ENCODE measurements at places on chromosomes 5 and 9. TPM values are rescaled to one million over a fixed set of nuclear protein-coding genes. Genes with fewer than 3 reads are reported as not detected.

The ENTREP1 gene
- total RNA-seq, result 7.9 TPM

The FAM78A gene
- total RNA-seq, result 29.7 TPM

The NPR2 gene
- 16.1 TPM for total RNA-seq

- DNase-seq, result no peak
Measured at GRCh38 chr5:98175474-98175873, 598.0 kb upstream of the RGMB start.

DNA sequence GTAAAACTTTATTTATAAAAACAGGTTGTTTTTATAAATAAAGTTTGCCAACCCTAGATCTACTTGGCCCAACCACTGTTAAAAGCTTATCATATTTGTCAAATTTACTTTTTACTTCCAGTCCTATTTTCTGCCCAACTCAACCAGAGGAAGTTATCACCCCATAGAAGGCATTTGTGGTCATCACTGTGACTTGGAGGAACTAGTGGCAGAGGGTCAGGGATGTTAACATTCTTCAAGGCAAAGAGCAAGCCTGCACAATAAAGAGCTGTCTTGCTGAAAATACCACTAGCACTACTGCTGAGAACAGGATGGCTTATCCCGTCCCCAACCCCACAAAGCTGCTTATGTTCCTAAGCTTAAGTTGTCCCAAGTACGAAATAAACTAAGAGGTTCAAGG, 22.3 kb downstream of the TTC33 start:
- no peak for DNase-seq

- DNase-seq, result no peak
Measured at GRCh38 chr5:57157131-57157530, 16.7 kb upstream of the GPBP1 start.

- no peak for DNase-seq
Measured at GRCh38 chr9:107190061-107190935, 92.8 kb upstream of the RAD23B start.

- DNase-seq, result no peak
Measured at GRCh38 chr9:5435912-5436311, 1.8 kb downstream of the PLGRKT start.

DNA sequence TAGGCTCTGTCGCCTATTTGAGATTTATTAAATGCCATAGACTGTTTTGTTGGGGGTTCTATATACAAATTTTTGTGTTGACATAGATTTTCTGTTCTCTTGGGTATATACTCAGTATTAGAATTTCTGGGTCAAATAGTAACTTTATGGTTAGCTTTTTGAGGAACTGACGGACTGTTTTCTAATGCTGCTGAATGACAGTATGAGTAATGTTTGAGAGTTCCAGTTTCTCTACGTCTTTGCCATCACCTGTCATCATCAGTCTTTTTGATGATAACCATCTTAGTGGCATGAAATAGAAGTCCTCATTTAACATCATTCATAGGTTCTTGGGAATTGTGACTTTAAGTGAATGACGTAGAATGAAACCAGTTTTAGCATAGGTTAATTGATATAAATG, 60.1 kb downstream of the CCDC171 start:
- DNase-seq, result no peak

- peak; percentile 83 for DNase-seq
Measured at GRCh38 chr9:131391020-131391419, 2.9 kb upstream of the PRRC2B start.

DNA sequence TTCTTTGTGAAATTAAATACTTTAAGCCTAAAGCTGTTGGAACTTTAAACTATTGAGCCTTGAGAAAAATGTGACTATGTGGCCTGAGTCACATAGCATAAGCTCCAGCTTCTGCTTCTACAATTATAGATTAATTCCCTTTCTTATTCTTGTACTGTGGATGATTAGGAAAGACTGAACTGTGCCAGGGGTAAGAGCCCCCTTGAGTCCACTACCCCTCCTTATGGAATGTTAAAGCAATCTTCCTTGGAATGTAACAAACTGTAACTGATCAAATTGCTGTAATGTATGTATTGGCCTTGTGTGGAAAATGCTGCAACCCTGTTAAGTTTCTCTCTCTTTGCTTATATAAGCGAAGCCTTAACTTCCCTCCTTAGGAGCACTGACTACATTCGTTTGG, 273.2 kb downstream of the FAM170A start:
- no peak for DNase-seq
